Forelimb muscle (tissue), 1 donor: ENCODE measurements at places on chromosomes 7 and 10. TPM values are rescaled to one million over a fixed set of nuclear protein-coding genes. Genes with fewer than 3 reads are reported as not detected.

The ADAM22 gene
- polyA plus RNA-seq = 9.1 TPM

The BAMBI gene
- polyA plus RNA-seq = 2.3 TPM

The THSD7A gene
- polyA plus RNA-seq = 3.7 TPM

The C7orf57 gene
- polyA plus RNA-seq = 0.06 TPM

The FBXL13 gene
- polyA plus RNA-seq = 0.78 TPM
